CD4-positive, alpha-beta T cell treated with Interleukin-12 subunit alpha and Interleukin-12 subunit beta, for 1 hour (primary cell): ENCODE measurements at places on chromosomes 4 and X.
A peak's percentile ranks its signal among the peaks of the same experiment; 100 is the strongest.

DNA sequence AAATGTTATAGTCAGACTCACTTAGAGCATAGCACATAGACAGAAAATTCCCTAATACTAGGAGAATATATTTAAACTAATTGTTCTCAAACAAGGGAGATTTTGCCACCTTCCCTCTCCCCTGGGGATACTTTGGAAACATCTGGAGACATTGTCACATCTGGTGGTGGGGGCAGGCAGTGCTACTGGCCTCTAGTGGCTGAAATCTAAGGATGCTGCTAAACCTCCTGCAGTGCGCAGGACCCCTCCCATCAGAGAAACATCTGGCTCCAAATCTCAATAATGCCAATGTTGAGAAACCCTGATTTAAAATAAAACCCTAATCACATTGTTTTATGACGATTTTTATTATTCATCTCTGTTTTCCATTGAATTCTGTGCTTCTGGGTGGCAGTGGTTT is 244.9 kb downstream of the FRMPD4 start:
- no peak for DNase-seq

DNA sequence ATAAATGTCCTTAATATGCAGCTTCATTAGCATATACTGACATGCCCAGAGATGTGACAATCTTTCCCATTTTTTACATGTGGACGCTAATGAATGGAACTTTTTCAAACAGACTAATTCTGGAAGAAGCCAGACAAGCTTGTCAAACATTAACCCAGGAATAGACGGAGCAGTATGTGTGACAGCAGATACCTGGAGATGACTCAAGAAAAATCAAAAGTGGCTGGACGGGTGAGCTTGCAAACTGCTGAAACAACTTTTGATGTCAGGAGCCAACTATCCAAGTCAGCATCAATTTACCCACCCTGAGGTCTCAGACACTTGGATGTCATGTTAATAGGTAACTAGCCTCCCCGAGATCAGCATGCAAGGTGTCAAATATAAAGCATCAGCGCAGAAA is 183.0 kb downstream of the PACRGL start:
- no peak for DNase-seq

DNA sequence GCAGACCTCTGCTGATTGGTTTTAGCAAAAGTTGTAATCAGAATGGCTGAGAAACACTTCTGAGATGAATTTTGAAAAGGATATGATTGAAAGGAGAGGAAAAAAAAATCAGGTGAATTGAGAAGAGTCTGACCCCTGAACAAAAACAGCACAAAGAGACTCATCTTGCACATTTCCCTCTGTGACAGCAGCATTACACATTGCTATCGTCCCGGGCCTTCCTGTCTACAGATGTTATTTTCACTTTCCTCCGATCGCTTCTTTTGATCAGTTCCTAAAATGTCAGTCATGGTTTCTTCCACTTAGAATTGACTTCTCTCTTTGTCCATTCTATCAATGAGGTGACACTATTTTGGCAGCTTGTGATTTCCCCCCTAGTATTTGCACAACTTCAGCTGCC is 262.6 kb downstream of the GPC3 start:
- no peak for DNase-seq

DNA sequence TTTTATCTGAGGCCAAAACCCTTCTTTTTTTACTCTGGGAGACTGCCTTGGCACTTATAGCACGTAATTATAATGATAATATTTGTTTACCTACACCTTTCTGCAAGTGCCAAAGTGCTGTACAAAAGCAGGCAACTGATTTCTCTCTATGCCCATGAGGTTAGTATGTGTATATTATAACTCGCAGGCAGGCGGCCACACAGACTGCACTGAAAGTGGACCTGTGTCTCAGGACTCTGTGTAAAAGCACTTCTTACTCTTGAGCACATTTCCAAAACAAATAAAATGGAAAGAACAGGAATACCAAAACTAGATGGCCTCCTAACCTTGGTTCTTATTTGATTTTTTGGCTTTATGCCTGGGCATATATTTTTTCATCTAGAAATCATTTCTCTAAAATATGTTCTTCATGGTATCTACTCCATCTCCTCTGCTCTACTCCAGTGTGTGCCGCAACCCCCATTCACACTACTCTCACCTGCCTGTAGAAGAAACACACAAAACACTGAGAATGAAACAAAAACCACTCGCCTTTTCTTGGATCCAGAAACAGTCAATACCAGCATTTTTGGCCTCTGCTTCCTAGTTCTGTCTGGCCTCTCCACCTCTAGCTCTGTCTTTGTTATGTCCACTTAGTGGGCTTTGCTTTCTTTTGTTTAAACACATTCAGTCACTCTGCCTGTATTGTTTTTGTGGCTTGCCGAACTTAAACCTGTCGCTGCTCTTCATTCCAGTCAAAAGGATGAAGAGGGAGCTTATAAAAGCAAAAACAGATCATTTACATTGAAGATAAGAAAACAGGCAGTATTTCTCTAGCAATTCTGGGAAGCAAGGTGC is 934.5 kb upstream of the TENM3 start:
- no peak for DNase-seq

- no peak for DNase-seq
These were observed 1.7 kb upstream of the MXRA5 start for GRCh38 chrX:3348191-3348590.

GRCh38 chrX:136204571-136204970 is 46.6 kb downstream of the MAP7D3 start:
- peak; percentile 60 for DNase-seq

GRCh38 chrX:72620550-72621145 is 48.0 kb upstream of the HDAC8 start:
- no peak for DNase-seq

- no peak for DNase-seq
These were observed 19.7 kb upstream of the EDNRA start for GRCh38 chr4:147461161-147461560.

- no peak for DNase-seq
These were observed 9.6 kb upstream of the RUFY3 start for GRCh38 chr4:70712150-70712549.

DNA sequence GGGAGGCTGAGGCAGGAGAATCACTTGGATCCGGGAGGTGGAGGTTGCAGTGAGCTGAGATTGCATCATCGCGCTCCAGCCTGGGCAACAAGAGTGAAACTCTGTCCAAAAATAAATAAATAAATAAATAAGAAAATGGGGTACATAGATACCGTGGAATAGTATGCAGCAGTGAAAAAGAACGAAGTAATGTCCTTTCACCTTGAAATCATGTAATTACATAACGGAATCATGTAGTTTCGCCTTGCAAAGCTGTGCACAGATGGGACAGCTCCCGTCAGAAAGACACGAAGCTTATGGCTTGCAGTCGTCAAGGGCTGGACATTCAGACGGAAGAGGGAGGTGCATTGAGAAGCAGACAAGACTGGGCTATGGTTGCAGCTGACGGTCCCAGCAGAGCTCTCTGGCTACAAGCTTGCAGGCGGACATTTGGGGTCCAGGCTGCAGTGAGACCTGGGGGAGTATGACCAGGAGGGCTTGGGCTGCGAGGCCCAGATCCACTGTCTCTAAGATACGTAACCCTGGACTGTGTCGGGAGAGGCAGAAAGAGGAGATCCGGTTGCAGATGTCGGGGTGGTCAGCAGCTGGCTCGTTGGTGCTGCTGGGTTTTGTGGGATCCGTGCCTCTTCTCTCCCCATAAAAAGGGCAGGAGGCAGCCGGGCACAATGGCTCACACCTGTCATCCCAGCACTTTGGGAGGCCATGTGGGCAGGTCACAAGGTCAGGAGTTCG is 6.2 kb upstream of the P2RY8 start:
- no peak for DNase-seq

- no peak for DNase-seq
These were observed 31.0 kb upstream of the SOD3 start for GRCh38 chr4:24764345-24764744.
